Activated T-cell treated with anti-CD3 and anti-CD28 coated beads, Interleukin-2, amount 50 U/mL, for 48 hours (primary cell): ENCODE measurements at places on chromosomes 6 and 20.
A peak's percentile ranks its signal among the peaks of the same experiment; 100 is the strongest.

GRCh38 chr20:51514249-51514648, 28.3 kb downstream of the NFATC2 start:
- no peak for DNase-seq

- DNase-seq: no peak
These were observed 295.4 kb downstream of the TFAP2C start for GRCh38 chr20:56924292-56925081.

DNA sequence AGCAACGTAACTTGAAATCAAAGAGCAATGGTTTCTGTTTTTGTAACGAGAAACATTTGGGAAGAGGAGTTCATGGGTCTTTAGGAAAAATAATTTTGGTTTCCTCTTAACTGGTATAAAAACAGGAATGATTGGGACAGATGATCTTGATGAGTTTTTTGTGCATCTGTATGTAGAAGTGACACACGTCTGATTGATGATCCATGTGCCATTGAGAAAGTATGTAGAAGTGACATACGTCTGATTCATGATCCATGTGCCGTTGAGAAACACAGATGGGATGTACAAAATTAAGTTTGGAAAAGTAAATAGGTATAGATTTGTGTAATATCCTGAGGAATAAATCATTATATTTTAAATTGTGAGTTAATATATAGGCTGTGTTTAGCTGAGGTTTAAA, 2.1 kb downstream of the KIAA1586 start:
- DNase-seq: no peak

DNA sequence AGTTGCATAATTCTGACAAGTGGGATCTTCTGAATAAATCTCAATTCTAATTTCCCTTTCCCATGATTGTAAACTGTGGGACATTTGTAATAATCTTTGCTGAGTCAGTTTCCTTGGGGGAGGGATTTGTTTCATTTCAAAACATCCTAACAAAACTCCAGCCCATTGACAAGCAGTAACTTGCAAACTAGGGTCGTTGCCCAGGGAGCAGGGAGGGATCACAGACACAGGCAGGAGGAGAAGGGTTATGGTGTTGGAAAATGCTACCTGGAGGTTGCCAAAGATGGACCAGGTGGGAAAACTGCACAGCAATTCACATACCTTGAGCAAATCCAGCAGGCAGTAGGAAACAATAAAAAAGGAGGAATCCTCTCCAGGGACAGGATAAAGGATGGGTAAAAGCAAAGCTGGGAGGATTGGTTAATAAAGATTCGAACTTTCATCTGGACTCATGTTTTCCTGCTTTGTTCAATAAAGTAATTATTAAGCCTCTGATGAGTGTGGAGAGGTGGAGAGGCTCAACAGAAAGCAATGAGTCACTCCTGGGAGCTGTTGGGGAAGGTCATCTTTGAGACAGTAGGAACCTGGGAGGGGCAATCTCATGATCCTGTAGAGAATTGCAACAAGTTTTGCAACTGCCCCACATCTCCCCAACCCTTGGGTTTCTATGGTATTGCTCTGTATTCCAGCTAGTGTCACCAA, 87.3 kb upstream of the AKIRIN2 start:
- DNase-seq: no peak

GRCh38 chr6:75603106-75603420, 1.4 kb downstream of the SENP6 start:
- no peak for DNase-seq

- DNase-seq: no peak
These were observed 182.7 kb downstream of the TAF4 start for GRCh38 chr20:61882716-61883615.

DNA sequence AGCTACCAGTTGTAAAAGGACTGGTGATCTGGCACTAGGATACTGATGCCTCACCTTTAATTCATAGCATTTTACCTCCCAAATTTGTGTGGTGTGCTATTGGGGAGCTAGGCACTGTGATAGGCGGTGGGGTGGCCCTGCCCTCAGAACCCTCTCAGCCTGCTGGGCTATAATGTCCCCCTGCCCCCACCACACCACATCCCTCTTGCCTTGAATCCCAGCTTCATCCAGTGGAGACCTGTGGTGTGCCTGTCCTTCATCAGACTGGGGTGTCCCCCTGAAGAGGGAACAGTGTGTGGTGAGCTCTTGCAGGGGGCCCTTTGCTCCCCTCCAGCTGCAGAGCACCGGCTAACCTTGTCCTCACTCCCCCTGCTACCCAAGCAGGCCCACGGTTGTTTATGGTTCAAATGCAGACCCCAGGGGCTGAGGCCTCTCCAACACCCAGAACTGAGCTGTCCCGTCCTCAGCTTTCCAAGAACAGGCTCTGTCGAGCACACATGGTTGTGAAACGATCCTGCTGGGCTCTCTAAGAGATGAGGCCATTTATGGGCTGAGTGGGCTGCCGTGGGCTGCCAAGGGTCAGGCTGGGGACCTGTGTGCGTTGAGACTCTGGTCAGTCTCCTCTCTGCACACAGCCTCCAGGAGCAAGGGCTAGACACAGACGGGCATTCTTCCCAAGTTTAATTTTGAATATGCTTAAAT, 26.9 kb upstream of the VEGFA start:
- no peak for DNase-seq

- no peak for DNase-seq
These were observed 84.5 kb upstream of the MCHR2 start for GRCh38 chr6:100078509-100078908.

DNA sequence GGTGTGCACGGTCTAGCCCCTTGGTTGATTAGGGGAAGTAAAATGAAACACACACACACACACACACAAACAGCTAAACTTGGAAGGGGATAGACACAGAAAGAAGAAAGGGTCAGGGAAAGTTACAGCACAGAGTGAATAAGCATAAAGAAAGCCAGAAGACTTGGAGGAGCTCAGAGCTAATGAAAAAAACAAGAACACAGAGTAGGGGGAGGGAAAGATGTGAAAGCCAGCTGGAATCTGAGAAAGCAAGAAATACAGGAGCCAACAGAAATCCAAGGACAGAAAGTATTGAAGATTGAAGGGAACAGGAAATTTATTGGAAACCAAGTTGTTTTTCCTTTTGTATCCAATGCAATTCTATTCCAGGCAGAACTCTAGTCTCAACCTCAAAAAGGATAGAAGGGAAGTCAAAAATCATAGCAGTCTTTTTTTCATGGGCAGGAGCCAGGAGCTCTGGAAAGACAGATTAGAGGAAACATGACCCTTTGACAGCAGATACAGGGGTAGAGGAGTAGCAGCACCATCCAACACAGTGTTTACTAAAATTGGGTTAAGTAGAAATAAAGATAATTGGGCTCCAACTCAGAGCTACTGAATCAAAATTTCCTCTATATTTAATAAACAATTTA, 10.1 kb downstream of the HMGCLL1 start:
- DNase-seq: no peak

DNA sequence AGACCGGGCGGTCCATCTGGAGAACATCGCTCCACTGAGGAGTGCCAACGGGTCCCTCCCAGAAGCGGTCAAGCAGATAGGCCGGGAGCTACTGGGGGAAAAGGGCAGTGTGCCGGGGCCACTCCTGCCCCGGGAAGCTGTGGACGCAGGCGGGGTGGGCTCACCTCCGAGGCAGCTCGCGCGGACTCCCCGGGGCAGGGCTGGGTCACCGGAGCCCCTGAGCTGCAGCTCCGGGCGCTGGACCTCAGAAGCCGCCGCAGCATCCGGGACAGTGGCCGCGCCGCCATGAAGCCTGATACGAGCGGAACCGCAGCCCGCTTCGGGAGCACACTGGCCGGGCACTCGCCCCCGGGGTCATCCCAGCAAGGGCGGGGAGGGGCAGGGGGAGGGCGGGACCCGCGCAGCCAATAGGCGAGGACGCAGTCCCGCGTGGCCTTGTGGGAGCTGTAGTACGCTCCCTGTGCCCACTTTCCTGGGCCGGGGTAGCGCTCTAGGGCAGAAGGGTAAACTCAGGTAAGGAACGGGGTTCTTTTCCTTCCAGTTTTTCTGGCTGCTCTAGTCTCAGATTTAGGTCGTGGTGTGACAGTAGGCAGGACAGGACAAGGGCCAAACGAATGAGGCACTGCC, at the start of gene MOCS1:
Gene MOCS1, minus strand, starts transcription at position 332 of the 627 bp plus-strand sequence. Its CDS starts 45 bp downstream, at position 287.
- DNase-seq: peak; percentile 57

- DNase-seq: no peak
These were observed 222.5 kb downstream of the GJA1 start for GRCh38 chr6:121657972-121658371.

DNA sequence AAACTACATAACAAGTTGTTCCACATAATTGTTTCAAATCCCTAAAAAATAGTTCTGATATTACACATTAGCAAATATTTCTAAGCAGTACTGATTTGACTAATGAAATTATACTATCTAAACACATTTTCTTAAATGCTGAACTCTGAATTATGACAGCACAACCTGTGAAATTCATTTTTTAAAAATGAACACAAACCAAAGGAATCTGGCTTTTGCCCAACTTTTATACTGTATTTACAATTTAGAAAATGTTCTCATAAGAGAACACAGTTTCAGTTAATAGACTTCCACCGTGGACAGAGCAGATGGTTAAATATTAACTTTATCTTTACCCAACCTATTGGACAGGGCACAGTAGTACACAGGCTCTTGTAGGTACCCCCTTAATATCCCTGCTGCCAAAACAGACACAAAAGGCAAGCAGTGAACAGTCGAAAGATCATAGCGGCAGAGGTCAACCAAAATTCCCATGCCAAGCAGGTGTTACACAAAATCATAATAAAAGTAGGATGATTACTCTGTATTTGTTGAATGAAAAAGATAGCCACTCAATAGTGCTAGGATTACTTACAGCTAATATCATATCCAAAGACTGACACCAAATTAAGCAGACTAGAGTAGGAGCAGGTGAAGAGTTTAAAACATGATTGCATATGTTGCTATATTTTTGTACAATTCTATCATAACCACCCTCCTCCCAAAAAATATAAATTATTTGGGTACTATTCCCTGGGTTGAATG, 122.5 kb downstream of the RNGTT start:
- no peak for DNase-seq

DNA sequence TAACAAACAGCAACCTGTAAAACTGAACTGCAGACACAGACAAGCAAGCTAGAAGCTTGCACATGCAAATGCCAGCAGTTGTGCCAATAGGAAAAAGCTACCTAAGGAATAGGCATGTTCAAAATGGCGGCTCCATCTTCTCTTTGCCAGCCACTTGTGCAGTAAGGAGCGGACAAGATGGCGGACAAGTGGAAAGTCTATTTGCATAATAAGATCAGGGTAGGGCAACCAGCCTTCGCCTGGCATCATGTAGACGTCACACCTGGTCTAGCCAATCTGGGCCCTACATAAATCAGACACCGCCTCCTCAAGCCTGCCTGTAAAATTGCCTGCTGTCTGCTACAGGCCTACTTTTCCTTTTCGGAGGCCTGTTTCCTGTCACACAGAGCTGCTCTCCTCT, 18.0 kb downstream of the C6orf52 start:
- DNase-seq: no peak

GRCh38 chr6:150753371-150754064, 112.0 kb upstream of the MTHFD1L start:
- no peak for DNase-seq

DNA sequence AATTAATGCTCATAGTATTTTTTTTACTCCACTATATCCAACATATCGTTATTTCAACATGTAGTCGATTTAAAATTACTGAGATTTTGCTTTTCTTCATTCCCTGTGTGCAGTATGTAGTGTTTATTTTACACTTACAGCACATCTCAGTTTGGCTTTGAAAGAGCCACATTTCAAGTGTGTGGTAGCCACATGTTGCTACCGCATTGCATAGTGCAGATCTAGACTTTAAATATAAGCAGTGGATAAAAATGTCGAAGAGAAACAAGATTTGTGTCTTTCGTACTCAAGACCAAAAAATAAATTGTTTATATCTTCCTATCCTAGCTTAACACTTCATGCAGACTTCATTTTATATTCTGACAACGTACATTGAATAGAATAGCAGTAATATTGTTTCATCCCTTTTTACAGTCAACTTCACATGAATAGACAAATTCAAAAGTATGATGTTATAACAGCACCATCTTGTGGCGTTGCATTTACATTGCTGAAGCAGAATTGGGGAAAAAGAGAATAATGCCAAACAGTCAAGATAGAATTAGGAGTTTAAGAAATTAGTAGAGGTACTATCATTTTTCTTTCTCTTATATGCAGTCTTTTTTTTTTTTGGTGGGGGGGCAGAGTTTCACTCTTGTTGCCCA, 29.9 kb downstream of the FBXO5 start:
- DNase-seq: no peak

GRCh38 chr20:21360705-21361104, 36.6 kb downstream of the NKX2-4 start:
- no peak for DNase-seq

- no peak for DNase-seq
These were observed 35.6 kb downstream of the DZANK1 start for GRCh38 chr20:18431206-18431605.

GRCh38 chr6:169473663-169474062, 220.0 kb upstream of the THBS2 start:
- DNase-seq: no peak

DNA sequence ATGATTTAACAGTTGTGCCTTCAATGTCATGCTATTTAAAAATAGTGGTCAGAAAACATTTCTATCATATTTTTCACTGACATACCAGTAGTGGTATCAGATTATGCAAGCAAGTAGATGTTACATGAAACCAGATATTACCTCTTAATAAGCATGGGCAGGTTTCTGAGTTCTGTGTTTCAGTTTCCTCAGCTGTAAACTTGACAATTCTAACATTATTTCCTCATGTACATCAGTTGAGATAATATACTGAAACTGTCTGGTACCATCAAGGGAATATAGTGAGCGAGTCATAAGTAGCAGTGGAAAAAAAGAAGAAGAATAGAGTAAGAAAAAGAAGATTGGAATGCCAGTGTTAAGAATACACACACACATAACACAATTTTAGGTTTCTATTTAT, 477.9 kb upstream of the MANEA start:
- no peak for DNase-seq

DNA sequence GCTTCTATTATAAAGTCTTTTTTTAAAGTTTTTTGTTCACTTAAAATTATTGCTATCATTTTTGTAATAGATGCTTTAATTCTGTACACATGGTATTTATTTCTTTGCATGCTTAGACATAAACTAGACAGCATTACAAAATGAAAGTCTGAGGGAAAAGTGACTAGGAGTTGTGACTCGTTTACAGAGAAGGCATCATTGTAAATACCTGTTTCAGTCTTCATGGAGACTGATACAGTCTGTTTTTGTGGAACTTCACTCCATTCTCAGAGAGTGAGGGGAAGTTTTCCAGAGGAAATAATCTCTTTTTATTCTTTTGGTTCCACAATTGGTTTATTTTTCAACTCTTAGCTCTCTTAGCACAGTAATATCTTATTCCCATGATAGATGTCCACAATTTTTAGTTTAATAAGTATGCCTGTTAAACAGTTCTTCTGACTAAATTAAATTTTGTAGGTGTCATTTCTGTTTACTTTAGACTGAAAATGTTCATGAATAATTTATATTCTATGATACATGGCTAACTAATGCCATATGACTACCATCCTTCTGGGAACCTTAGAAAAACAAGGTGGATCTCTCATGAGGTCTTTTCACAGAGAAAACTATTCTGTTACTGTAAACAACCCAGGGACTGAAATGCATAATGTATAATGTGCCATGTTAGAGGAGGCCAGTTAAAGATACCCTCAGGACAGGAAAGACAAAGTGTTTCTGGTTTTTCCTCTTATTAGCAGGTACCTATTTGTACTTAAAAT, 69.2 kb downstream of the MYO6 start:
- DNase-seq: no peak

- no peak for DNase-seq
These were observed 44.4 kb downstream of the MAP3K4 start for GRCh38 chr6:161035981-161036263.
